ENCODE measurements at places on chromosomes 16 and 17. TPM values are rescaled to one million over a fixed set of nuclear protein-coding genes. Genes with fewer than 3 reads are reported as not detected.

MYH1 gene
- total RNA-seq: 0.05 TPM

KRTAP3-1 gene
- total RNA-seq: not detected

SMPD3 gene
- total RNA-seq: 0.51 TPM

PRR35 gene
- 0.05 TPM for total RNA-seq

ACSM2A gene
- total RNA-seq: 0.27 TPM
